ENCODE measurements at places on chromosomes 12 and 14. TPM values are rescaled to one million over a fixed set of nuclear protein-coding genes. Genes with fewer than 3 reads are reported as not detected.

DNA sequence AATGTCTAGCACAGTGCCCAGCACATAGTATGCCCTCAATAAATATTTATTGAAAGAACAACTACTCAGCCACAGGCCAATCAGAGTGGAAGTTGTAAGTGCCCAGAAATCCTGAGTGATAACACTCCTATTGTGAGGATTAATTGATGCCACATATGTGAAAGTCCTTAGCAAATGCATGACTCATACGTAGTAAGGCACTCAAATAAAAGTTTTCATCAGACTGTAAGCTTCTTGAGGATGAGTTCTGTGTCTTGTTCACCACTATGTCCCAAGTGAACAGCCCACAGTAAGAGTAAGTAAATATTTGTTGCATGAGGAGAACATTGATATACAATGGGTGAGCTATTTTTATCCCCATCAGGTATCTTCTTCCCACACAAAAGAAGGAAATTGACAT lies 24.7 kb upstream of the ANO6 start:
- DNase-seq, result peak; percentile 72

DNA sequence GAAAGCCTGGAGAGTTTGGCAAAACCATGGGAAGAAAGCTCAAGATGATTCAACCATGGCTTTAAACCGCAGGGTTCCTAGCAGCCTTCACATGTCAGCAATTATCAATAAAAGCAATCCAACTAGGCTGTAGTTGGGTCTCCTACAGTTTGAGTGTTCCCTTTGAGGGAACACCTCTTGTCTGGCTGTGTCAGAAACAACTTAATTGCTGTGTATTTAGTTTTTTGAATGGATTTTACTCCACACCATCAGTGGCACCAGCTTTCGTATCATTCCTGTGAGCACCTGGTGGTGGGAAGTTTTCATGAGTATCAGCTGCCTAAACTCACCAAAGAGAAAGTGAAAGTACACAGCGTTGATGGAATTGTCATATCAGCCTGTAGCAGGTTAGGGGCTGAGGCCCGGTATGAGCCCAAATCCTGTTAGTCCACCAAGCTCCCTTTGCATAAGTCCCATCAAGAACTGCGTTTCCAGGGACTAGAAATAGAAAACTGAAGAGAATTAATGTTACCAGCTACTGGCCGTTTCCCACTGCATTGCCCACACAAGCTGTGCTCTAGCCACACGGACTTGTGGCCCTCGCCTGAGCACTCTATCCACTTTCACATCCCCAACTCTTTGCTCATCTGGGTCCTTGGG lies 10.9 kb upstream of the IL26 start:
- DNase-seq, result peak; percentile 51

NEMP1 gene
- 3.6 TPM for total RNA-seq

MYO1H gene
- total RNA-seq, result not detected

EPYC gene
- total RNA-seq, result not detected
